Activated naive CD4-positive, alpha-beta T cell treated with Interleukin-2 at 50 U/mL for 16 hours (primary cell): ENCODE measurements at places on chromosomes 7 and 10.

DNA sequence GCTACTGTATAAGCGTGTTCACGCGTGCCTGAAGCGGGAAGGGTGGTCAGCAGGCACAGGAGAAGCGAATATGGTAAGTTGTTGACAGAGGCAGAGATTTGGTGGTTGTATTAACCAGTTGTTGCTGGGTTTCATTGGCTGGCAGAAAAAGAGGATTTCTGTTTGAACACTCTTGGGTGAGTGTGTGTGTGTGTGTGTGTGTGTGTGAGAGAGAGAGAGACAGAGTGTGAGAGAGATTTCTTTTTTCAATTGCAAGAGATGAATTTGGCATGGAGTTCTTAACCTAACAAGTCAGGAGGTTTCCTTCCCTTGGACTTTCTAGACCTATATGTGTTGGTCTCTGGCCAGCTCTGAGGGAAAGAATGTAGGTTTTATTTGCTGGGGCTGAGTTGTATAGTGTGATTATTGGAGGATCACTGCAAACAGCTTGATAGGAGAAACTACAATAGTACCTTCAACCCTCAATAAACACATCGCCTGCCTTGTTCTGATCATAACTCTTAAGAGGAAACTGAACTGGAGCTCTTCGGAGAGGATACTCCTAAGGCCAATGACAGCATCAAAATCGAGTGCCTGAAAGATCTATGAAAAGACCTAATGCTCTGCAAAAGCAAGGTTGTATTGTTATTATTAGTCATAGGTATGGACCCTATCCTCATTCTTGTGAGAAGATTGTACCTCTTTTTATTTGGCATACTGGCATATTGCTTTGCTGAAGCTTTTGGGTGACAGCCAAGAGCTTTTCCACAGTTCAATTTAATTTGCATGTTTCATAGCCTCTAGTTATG lies 1.2 kb downstream of the MCU start:
- no peak for DNase-seq

- DNase-seq, result no peak
Observed at GRCh38 chr10:118838364-118838763, 83.6 kb upstream of the CACUL1 start.

- no peak for DNase-seq
Observed at GRCh38 chr10:81874875-81875466, at the start of gene NRG3. TSS of gene NRG3 (plus strand) at chr10:81875194.

DNA sequence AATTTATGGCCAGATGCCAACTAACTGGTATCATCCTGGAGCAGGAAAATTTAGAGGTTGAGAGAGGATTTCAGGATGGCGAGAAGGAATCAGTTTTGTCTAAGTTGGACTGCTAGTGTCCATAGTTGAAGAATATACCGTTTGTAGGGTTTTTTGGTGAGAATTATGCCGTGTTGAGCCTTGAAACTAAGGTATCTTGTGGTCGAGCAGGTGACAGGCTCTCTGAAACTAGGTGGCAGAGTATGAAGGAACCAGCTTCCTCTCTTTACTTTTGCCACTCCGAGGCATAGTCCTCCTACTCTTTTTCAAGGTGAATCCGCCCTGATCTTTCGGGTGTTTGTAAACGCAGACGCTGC lies 9.7 kb downstream of the MDFIC start:
- peak; percentile 53 for DNase-seq

DNA sequence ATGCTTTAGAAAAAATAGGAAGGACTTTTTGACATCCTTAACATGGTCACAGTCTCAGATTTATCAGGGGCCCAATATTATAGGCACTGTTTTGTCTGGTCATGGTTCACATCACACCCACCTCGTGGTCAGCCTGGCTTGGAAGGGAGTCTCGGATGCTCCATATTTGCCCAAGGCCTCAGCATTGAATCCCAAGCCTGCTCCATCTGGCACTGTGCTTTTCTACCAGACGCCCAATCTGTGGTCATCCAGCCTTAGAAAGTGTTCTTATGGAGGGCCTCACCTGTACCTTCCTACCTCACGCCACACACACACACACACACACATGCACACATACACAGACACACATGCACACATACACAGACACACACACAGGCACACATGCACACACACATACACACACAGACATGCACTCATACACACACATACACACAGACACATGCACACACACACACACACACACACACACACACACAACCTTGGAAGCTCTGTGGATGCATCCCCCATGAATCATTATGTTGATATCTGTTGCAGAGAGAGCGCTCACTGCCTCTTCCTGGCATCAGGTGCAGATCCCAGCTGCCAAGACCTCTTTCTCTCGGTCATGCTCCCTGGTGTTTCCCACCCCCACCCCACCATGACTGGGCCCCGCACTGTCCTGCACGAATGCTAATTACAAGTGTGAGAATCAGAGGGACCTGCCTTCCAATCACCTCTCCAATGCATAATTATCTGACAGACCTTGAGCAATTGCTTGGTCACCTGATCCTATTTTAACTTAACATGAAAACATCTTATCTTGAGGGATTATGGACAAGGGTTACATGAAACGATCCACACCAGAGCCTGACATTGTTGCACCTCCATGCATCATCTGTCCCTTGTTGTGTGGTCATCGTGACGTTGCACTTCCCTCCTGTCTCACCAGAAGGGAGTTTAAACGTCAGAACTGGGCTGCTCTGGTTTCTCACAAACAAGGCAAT lies 122.7 kb upstream of the TMEM72 start:
- DNase-seq, result no peak

DNA sequence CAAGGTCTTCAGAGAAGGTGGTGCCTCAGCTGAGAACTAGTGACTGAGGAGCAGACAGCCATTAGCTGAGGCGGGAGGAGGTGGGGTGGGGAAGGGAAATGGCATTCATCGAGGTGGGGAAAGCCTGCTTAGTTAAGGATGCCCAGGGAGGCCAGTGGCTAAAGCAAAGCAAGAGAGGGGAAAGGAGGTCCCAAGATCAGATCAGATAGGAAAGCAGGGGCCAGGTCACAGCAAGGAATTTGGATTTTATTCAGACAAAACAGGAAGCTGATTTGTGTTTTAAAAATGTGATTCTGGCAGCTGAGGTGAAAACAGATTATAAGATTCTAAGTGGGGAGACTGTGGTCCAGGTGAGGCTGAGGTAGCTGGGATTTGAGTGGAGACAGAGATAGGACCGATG lies 45.8 kb downstream of the CNNM1 start:
- no peak for DNase-seq

DNA sequence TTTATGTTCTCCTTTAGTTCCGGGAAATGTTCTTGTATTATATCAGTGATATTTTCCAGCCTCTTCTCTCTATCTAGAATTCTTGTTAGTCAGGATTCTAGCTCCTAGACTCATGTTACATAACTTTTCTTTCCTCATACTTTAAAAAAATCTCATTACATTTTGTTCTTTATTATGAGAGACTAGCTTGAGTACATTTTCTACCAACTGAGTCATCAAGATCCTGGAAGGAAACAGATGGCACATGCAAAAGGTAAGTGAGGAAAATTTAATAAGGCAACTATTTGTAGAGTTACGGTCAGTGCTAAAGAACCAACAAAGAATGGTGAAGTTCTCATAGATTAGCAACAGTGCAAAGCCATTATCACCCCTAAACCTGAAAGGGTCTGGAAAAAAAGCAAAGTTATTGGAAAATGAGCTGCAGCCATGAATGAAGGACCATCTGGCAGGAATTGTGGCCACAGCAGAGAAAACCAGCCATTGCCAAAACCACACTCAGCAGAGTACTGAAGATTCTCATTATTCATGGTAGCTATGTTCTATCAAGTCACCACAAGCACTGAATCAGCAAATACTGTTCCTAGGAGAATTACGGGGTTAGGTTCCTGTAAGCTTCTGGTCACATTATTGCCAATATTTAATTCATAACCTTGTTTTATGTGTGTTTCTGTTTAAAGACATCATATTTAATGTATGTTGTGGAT lies 98.3 kb upstream of the C7orf33 start:
- no peak for DNase-seq

DNA sequence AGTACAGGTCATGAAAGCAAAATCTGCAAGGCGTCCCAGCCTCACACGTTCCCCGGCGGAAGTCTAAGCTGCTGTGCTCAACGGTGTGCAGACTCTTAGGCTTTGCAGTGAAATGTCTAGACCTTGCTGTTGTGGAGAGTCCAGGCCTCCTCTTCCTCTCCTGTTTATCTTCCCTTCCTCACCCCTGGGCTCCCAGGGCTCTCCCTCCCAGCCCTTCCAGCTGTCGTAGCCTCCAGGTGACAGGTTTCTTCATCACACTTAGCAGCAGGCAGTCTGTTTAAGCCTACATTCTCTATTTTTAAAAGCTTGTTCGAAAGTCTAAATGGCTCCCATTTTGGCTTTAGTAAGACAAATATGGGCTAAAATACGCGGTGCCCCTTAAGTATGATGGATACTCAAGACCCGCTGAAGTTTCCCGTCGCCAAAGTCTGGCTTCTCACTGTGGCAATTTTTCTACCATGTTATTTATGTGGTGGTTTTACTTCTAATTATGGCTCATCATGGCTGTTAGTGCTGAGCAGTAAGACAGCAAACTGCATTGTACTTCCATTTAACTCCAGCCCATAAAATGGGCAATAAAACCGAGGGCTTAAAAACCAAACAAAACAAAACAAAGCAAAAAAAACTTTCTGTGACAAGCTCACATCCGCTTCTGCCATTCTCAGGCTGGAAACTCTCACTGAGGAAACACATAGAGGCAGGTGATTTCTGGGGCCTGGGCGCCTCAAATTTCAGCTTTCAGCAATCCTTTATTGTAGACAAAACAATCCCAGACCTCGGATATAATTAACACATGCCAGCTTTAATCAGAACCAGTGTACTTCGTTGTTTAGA lies 243.2 kb downstream of the SNX10 start:
- no peak for DNase-seq

GRCh38 chr10:71158902-71159301 lies 53.5 kb upstream of the UNC5B start:
- no peak for DNase-seq

- DNase-seq, result no peak
Observed at GRCh38 chr10:130412317-130412716, 276.1 kb downstream of the GLRX3 start.

GRCh38 chr7:116653204-116653603 lies 18.8 kb upstream of the MET start:
- DNase-seq, result no peak

DNA sequence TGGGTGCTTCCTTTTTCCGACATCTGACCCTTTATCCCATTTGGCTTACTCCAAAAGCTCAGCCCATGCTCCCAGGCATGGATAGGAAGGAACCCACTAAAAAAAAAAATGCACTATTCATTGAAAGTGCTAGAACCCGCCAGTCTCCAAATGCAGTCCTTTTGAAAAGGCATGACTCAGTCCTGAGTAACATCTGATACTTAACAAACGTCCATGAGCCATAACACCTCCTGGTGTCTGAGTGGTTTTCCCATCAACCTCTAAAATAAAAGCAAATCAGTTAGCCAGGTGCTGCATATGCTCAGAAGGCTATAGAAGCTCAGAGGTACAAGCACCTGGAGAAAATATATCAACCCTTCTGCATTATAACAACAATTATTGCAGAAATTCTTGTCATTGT lies 45.0 kb upstream of the CACUL1 start:
- DNase-seq, result no peak

DNA sequence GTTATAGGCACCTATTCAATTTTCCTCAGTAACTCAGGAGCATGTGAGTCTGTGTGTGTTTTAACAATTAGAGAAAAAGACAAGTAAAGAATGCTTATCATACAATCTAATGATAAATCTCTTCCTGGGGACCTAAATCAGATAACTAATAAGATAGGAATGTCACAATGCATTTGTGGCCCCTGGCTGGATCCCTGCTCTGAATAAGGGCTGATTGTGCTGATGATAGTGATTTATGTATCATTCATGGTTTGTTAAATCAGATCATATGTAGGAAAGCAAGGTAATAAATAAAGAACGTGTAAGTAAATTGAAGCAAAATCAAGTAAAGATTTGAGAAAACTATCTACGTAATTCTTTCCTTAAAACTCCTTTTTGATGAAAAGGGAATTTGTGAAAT lies 145.9 kb downstream of the C7orf25 start:
- no peak for DNase-seq

DNA sequence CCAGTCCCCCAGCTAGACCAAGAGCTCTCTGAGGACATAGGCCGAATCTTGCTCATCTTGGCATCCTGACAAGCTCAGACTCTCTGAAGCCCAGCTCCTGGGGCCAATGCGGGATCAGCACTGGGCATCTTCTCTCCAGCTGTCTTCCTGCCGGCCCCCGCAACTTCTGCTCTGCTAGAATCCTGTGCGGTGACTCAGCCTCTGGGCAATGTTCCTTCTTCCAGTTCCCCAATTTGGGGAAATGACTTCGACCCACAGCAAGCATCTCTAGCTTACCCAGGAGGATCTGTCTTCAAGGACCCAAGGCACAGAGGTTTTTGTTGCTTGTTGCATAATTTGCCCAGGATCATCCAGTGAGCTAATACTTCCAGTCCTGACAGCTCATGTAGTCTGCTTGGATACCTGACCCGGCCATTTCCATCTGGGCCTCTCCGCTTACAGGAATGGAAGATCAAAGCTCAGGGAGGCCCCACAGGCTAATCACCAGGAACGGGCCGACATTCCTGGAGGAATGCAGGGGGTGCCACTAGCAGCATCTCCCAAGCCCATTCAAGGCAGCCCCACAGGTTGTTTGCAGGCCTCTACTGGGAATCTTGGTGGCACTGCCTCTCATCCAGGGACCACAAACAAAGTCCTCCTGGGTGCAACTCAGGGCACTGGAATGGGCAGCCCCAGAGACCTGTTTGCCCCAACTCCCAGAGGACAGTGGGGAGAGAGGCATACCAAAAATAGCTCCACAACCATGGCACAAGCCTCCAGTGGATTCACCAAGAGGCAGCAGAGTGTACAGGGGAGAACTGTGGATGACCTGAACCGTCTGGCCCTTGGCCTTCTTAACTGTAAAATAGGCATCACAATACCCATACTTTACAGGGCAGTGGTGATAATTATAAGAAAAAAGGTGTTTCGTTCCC lies 151.9 kb downstream of the NEURL1 start:
- no peak for DNase-seq

DNA sequence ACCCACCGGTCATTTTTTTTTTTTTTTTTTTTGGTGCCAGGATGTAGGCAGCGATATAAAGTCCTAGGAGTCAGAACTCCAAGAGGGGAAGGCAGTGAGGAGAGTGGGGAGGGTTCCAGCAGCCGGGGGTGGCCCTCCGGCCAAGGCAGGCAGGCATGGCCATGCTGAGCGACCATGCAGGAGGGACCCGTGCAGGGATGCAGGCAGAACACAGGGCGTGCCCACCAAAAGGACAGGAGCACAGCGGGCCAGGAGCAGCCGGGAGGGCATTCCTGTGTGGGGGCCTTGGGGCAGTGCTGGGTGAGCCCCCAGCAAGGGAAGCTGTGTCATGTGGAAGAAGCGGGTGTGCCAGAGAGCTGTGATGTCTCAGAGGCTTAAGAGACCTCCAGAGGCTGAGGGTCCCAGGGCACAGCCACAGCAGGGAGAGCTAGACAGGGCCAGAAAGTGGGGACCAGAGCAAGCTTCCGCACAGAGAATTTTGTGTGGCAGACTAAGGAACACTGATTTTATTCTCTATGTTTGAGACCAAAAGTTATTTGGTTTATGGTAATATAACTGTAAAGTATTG lies 5.7 kb downstream of the ZFAND2A start:
- no peak for DNase-seq
